ENCODE measurements at places on chromosomes 2 and 18.

- no peak for DNase-seq
Observed at GRCh38 chr2:239589833-239590232, 189.0 kb upstream of the HDAC4 start.

GRCh38 chr18:45024357-45025088 is 343.8 kb downstream of the SETBP1 start:
- DNase-seq, result no peak

DNA sequence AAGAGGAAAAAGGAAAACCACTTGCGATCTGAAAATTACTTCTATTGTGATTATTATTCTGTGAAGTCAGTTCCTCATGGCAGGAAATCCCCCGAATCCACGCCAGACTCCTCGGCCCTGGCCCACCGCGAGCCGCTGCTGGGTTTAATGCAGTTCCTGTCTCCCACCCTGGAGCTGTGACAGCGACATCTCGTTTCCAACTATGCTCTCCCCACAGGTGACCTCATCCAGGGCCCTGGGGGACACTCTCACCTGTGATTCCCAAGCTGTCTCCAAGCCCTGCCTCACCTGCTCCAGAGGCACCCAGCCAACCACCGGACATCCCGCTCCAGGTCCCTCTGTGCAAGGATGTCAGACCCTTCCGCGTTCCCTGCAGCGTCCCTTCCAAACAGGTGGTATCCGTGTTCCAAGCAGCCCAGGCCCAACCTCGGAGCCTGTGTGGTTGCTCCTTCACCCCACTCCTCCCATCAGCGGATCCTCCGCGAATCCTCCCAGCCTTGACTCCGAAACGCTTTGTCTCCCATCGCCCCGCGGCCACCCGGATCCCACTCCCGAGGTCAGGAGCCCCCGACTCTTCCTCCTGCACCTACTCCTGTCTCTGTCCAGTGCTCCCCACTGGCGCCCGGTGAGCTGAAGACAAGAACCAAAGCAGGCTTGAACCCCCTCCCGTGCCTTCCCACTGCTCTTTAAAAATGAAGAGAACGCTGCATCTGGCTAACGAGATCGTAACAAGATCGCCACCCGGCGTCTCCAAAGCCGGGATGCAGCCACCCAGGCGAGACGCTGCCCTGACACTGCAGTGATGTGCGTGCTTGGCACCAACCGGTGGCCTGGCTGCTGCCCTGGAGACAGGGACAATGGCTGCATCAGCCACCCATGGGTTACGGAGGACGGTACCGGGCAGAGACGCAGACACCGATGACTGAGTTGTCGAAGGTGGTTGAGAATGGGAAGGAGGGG is 96.5 kb downstream of the NDUFA10 start:
- peak; percentile 44 for DNase-seq

- no peak for DNase-seq
Observed at GRCh38 chr2:14072338-14072737, 560.2 kb upstream of the LRATD1 start.

- no peak for DNase-seq
Observed at GRCh38 chr18:63331105-63331504, 11.5 kb upstream of the BCL2 start.

GRCh38 chr2:157322432-157322831 is 3.2 kb downstream of the ERMN start:
- DNase-seq, result no peak

- no peak for DNase-seq
Observed at GRCh38 chr2:62489162-62489561, 16.8 kb downstream of the TMEM17 start.

- DNase-seq, result no peak
Observed at GRCh38 chr2:96961210-96961950, 25.0 kb downstream of the FAM178B start.

DNA sequence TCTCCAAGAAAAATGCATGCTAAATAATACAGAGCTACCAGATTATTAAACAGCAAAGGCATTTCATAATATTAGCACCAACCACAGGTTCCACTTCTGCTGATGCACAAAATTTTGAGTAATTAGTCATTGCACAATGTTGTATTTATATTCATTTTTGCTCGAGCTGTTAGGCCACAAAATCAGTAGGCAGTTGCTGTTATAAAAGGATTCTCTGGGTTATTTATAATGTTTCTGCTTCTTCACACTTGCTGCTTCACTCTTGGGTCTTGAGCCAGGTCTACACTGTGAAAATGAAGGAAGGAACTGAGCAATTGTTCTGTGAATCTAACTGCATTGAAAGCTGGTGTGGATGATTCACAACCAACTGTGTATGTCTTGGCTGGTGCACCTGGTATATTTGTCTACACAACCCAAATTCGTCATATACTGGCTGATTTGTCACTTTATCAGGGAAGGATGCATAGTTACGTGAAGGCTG is 38.3 kb downstream of the MRPL33 start:
- no peak for DNase-seq

DNA sequence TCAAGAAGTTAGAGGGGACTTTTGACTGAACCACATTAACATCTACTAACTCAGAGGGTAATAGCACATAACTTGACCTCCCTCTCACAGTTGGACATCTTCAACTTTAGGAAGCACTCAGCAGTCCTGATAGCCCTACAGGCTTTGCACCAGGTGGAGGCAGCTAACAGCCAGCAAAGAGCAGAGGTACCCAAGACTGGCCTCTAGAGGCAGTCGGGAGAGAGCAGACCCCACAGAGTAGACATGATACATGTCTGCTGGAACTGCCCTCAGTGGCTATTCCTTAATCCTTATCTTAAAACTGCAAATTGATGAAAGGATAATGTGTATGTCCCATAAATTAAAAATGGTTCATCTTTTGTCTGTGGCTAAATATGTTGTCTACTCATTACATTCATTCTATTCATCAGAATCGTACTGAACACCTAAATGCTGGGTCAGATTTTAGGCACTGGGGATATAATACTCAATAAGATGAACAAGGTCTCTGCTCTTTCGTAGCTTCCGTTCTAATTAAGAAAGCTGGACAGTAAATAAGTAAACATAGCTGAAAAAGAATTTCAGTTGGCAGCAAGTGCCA is 49.8 kb downstream of the CAB39 start:
- no peak for DNase-seq

GRCh38 chr2:232979871-232980461 is 33.1 kb downstream of the NGEF start:
- peak; percentile 30 for DNase-seq

DNA sequence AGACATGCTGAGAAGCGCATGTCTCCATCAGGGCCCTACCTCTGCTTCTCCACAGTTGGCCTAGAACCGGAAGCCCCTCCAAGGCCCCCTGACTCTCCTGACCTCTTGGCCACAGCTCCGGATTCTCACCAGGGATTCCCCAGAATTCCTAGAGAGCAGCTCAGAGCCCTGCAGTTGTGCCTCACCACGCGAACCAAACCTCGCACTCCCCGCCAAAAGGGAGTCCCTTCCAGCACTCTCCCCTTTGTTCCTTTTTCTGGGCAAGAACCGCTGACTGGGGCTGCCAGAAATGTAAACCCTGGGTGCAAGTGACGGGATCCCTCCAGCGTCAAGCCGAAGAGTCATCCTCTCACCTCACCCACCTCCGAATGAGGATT is 36.7 kb downstream of the AFF3 start:
- DNase-seq, result no peak

- DNase-seq, result no peak
Observed at GRCh38 chr2:181111059-181111458, 130.7 kb downstream of the UBE2E3 start.

DNA sequence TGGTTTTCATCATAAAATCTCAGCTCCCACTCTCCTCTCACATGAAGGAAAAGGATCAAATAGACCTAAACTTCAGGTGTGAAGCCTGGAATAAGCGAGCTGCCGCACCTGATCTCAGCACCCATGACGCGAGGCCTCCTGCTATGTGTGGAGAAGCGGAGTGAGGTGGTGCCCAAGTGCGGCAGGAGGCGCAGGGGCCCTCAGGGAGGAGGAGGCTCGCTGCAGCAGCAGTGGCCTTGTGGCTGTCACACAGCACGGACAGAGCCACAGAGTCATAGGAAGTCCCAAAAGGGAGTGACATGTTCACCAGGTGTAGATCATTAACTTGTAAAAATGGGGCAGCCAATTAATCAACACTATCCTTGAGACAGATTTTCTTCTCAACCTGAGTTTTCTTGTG is 9.1 kb downstream of the SCLY start:
- peak; percentile 51 for DNase-seq

- no peak for DNase-seq
Observed at GRCh38 chr2:138124521-138124920, 160.2 kb downstream of the HNMT start.

GRCh38 chr2:239913636-239914417 is 111.3 kb downstream of the NDUFA10 start:
- DNase-seq, result peak; percentile 42

DNA sequence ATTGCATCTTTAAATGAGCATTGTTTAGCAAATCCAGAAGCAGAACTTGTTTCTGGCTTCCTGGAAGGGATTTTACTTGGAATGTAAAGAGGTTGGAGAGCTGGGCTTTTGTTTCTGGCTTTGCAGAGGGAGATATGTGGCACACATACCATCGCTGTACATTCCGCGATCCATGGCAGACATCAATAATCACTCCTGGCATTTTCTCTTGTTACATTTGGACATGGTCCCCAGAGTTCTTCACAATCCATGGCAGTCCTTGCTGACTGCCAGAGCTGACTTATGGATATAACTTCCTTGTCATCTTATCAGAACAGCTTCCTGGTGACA is 445.6 kb upstream of the SPRED2 start:
- no peak for DNase-seq

DNA sequence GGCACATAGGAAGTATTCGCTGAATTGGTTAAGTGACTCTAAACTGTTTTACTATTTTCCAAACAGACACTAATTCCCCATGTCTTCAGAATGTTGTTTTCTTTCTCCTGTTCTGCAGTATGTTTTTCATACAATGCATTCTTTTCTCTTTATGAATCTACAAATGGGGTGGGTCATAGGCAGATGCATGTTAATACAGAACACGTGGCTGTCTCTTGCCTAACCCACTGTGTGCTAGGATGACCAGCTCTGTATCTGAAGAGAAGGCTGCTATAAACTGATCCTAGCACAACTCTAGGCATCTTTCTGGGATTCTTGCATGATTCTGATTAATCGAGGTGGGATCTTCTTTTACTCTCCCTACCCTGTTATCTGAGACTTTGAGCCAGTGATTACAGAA is 826.0 kb downstream of the PLCL1 start:
- no peak for DNase-seq

DNA sequence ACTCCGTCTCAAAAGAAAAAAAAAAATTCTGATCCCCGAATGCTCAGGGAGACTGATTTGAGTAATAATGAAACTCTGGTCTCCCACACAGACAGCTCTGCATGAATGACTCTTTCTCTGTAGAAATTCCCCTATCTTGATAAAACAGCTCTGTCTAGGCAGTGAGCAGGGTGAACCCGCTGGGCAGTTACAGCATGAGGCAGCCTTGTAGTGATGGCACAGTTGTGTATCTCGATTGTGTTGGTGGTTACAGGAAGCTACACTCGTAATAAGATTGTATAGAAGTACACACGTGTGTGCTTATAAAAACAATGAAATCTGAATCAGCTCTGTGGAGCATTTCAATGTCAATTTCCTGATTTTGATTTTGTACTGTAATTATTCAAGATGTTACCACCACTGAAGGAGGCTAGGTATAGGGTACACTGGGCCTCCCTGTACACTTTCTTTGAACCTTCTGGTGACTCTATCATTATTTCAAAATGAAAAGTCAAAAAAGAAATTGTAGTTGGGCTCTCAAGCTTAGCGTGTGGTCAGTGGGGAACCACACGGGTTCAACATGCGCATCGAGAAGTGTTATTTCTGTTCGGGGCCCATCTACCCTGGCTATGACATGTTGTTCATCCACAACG is 34.9 kb upstream of the ATP8B1 start:
- no peak for DNase-seq

- no peak for DNase-seq
Observed at GRCh38 chr18:44651478-44651877, 29.2 kb upstream of the SETBP1 start.

- DNase-seq, result no peak
Observed at GRCh38 chr2:47021301-47022009, 105.8 kb upstream of the MCFD2 start.

GRCh38 chr2:24971286-24971535 is 544 bp downstream of the DNAJC27 start:
- no peak for DNase-seq

GRCh38 chr2:37637985-37638384 is 33.5 kb downstream of the CDC42EP3 start:
- no peak for DNase-seq

- DNase-seq, result no peak
Observed at GRCh38 chr2:73408198-73408597, 22.6 kb downstream of the ALMS1 start.

- DNase-seq, result no peak
Observed at GRCh38 chr2:201507725-201508124, 56.2 kb downstream of the STRADB start.

GRCh38 chr2:221434142-221434541 is 138.0 kb downstream of the EPHA4 start:
- DNase-seq, result no peak

- peak; percentile 77 for DNase-seq
Observed at GRCh38 chr2:156405586-156405985, 30.6 kb upstream of the GPD2 start.

DNA sequence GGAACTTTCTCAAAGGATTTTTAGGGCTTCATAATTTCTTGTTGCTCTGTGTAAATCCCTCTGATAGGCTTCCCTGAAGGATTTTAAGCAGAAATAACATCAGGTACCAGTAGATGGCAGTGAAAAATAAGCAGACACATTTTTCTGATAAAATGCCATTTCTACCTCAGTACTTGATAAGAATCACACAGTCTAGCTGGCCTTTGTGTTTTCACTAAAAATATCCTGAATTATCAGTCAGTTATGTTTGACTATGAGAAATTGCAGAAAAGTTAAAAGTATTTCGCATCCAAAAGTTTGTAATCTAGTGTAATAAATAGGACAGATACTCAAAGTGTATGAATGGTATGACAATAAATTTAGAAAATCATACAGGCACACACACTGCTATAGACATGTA is 68.7 kb downstream of the DNAJC10 start:
- DNase-seq, result no peak

DNA sequence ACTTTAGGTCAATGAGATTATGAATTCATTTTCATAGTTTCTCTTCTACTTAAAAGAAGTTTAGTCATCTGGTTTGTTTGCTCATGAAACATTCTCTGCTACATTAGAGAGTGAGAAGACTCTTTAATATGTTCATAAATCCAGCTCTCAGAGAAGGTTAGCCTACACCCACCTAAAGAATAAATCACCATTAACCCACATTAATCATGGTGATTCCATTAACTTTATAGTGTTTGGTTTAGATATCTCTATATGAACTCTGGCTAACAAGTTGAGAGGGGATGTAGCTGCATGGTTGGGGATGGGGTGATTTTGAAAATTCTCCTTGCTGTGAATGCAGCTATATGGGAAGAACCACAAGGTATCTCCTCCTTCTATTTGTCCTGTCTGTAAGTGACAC is 10.7 kb downstream of the TFPI start:
- DNase-seq, result no peak

DNA sequence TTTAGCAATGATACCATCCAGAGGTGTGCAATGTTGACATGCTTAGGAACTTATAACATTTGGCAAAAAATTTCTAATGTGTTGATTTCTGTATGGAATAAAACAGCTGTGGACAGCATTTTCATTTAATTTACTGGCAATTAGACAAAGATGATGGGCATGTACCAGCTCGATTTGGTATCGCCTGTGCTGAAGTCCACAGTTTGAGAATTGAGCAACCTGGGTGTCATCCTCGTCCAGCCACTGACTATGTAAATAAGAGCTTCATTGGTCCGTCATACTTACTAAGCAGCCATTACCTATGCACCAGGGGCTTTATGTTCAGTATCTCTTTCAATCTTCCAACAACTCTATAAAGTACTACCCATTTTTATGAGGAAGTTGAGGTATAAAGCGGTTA is 24.6 kb upstream of the ACAA2 start:
- DNase-seq, result peak; percentile 85
